ENCODE measurements at places on chromosomes 2 and 18. TPM values are rescaled to one million over a fixed set of nuclear protein-coding genes. Genes with fewer than 3 reads are reported as not detected.

AGXT gene
- not detected for total RNA-seq

CYRIA gene
- 0.65 TPM for total RNA-seq

ANTXR1 gene
- not detected for total RNA-seq

DNA sequence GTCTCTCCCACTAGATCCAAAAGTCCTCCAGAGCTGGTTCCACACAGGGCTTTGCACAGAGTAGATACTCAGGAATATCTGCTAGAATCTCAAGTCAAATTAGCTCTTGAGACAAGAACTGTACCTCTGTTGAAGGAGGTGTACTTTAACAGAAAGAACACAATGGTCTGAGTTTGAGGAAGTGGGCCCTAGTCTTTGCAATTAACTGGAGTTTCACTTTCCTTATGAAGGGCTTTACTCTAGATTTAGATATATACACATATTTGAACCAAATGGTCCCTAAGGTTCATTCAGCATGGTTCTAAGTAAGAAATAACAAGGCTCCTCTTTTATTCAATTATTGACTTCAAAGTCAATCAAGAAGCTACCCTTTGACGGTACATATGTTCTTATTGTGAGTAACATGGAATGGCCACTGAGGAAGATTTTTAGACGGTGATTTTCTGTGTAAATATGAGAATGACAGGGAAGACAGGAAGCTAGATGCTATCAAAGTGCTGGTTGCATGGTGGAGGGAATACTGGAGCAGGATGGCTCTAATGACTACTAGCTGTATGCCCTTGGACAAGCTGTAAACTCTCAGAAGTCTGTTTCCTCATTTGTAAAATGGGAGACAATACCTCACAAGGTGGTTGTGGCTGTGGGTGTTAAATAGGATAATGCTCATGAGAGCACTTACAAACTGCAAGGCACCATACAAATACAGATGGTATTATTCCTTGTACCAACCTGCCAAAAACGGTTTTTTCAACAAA, 73.5 kb upstream of the SERTAD2 start:
- DNase-seq = no peak

DNA sequence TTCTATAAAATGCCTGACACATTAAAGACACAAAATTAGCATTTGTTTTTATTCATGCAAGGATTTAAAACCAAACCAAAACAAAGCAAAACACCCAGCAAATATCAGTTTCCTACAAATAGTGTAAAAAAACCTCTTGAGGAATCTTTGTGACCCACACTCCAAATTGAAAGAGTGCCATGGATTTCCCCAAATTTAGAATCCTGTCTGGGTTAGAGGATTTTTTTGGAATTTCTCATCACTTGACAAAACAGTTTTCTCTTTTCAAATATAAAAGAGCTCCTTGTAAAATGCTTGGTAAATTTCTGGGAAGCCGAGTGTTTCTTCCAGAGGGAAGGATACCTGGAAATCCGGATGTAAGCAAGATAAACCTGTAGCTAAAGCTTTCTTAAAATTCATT, 1.7 kb upstream of the FN1 start:
- DNase-seq = no peak

- DNase-seq = no peak
These were observed 614.2 kb upstream of the REG3G start for GRCh38 chr2:78411303-78411702.

DNA sequence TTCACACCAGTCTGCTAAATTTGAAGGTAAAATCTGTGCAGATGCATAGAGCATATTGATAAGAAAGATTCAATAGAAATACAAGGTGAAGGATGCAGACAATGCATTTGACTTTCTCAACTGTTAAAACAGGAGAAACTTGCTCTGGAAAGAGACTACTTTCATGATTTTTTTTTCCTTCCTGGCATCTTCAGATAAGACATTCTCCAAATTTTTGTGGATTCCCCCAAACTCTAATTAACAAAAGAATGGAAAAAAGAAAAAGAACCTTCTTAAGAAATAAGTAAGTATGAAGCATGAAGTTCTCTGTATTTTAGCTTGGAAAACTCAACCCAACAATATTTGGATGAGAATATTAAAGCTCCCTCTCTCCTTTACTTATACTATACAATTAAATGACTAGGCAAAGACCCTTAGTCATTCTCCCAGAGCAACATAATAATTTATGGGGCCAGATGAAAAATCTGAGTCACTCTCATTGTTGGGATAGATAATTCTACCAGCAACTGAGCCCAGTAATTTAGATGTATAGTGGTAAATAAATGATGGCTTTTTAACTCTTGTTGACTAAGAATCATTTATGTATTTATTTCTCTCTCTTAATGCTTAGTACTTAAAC, 298.7 kb upstream of the COL3A1 start:
- DNase-seq = no peak

GRCh38 chr2:678964-679363, 1.8 kb upstream of the TMEM18 start:
- no peak for DNase-seq

DNA sequence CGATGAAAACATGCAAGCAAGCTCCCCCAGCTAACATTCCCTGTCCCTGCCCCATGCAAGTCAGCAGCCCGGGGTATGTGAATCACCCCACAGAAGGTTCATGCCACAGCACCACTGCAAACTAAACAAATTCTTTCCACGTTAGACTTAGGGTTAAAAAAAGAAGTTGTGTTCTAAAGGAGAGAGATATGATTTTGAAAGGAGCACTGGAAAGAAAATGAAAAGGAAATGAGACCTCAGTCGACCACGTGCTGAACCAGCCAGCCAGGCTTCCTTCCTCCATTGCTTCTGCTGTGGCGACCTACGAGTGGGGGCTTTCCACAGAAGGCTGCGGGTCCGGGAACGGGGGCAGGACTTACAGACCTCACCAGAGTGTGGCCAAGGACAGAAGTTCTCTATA, 52.0 kb downstream of the ARL4C start:
- peak; percentile 74 for DNase-seq

GRCh38 chr2:85854166-85854509, 34.7 kb downstream of the ST3GAL5 start:
- DNase-seq = no peak
